ENCODE measurements at places on chromosomes 3 and 15. TPM values are rescaled to one million over a fixed set of nuclear protein-coding genes. Genes with fewer than 3 reads are reported as not detected.
A peak's percentile ranks its signal among the peaks of the same experiment; 100 is the strongest.

- peak; percentile 75 for DNase-seq
Observed at GRCh38 chr3:46558184-46559043, 7.7 kb downstream of the LRRC2 start.

- DNase-seq: no peak
Observed at GRCh38 chr3:58361866-58362265, 29.2 kb downstream of the PXK start.

GRCh38 chr3:187920913-187921312 lies 175.6 kb upstream of the BCL6 start:
- DNase-seq: no peak

DNA sequence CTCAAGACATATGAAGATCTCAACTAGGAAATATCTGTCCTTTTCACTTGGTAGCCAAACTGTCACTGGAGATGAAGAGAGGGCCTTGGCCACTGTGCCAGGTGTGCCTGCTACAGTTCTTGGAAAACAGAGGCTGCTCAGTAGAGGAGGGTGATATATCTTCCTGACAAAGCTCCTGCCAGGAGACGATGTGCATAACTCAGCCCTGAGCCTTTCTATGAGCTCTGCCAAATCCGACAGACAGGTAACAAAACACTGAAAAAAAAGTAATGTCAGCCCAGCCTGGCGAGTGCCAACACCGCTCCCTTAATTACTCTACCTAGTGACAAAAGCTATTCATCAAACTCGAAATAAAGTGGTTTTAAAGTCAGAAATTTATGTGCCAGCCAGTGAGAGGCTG lies 123.2 kb downstream of the MFSD1 start:
- no peak for DNase-seq

The C3orf80 gene
- polyA plus RNA-seq: not detected

The ZNF619 gene
- 2.6 TPM for polyA plus RNA-seq

- DNase-seq: no peak
Observed at GRCh38 chr3:13621381-13622221, 72.7 kb downstream of the FBLN2 start.

DNA sequence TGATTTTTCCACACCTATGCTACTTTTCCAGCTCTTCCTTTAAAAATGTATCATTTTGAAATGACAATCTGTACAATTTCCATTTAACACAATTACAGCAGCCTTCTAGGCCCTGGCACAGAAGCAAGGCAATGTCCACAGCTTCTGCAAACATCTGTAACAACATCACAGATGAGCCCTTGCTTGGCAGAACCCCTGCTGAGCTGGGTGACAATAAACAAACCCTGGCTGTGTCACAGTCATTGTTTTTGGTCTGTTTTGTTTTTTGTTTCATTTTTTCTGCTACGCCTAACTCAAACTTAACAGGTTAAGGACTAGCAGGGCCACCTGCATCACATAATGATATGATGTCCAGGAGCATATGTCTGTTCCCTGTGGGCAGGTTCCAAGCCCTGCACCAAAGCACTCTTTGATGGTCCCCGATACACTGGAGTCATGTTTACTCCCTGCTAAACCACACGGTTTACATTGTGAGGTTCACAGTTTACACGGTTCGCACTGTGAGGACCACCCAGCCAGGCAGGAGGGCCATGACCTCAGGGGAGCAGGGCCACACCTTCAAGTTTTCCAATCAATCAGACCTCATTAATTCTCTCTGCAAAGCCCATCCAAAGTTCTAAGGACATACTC lies 186.8 kb upstream of the CHRNA7 start:
- no peak for DNase-seq

DNA sequence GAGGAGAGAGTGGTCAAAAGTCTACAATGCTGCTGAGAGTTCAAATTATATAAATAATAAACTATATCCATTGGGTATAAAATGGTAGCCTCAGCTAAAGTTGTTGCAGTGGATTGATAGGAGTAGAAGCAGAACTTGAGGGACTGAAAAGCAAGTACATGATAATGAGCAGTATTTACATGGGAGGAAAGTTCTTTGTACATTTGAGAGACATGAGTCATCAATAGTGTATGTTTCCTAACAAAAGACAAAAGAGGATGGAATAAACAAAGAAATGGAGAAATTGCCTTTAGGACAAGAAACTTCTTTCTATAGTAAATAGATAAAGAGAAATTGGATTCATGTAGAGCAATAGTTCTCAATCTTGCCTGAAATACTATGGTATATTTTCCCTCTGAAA lies 110.0 kb upstream of the PLSCR5 start:
- DNase-seq: no peak

The HRG gene
- not detected for polyA plus RNA-seq

GRCh38 chr3:57675530-57675929 lies 17.3 kb downstream of the DENND6A start:
- DNase-seq: no peak

GRCh38 chr3:149663966-149664365 lies 6.1 kb upstream of the WWTR1 start:
- no peak for DNase-seq

DNA sequence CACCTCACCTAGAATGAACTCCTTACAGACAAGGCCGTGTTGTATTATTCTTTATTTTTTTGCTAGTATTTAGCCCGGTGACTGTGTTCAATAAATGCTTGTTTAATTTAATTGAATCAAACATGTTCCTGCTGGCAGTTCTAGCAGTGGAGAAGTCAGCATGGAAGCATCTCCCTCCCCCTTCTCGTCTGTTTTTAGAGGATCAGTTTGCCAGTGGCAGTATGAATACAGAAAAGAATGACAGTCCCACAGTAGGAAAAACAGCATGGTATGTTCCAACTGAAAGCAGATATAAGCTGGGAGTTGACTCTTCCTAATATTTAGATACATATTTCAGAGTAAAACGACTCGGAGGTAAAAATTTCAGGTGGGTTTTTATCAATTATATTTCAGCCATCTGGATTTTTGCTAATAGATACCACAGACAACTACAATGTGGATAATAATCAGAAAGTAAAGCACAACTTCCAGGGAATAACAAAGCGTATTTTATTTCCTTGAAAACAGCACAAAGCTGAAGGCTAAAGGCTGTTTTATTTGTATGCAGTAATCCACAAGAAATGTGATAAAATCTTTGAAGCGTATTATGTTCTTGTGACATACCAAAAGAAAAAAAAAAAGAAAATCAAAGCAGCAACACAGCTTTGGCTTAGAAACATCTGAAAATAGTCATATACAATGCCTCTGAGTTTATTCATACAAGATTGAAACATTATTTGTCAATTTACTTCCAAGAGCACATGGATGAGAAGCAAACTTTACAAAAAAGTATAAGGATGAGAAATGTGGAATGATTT lies 244.5 kb upstream of the KCNMB2 start:
- DNase-seq: no peak

The GOLGA6D gene
- not detected for polyA plus RNA-seq

- no peak for DNase-seq
Observed at GRCh38 chr15:38560456-38560926, 4.1 kb downstream of the RASGRP1 start.

The ADAMTS9 gene
- polyA plus RNA-seq: not detected

GRCh38 chr15:95503640-95504225 lies 826.8 kb upstream of the NR2F2 start:
- peak; percentile 69 for DNase-seq

The MAP6D1 gene
- polyA plus RNA-seq: 0.84 TPM

DNA sequence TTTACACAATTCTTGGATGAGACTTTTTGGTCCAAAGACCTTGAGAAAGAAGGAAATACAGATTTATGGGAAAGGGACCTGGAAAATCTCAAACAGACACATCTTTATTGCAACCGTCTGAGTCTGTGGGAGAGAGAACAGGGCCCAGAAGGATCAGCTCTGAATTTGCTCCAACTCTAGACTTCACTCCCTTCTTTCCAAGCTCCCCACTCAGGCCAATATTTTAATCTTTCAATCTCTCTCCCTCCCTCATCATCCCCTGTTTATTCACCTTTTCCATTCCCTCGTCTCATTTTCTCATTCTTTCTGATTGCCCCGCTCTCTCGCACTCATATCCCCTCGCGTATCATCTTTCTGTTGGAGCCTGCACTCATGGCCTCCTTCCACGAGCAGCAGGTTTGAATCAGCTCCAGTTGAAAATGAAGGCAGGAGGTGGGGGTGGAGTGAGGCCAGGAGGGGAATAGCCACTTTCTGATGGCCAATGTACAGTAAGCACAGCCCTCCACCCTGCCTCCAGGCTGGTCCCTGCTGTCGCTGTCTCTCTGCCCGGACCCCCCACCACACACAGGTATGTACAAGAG lies 63.6 kb upstream of the BOC start:
- DNase-seq: no peak

The BFSP2 gene
- polyA plus RNA-seq: 18.6 TPM

DNA sequence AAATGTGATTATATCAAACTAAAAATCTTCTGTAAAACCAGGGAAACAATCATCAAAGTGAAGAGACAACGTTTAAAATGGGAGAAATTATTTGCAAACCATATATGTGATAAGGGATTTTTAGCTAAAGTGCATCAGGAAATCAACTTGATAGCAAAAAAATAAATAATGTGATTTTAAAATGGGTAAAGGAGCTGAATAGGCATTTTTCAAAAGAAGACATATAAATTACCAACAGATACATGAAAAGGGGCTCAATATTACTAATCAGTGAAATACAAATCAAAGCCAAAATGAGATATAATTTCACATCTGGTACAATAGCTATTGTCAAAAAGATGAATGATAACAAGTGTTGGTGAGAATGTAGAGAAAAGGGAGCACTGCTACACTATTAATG lies 537.6 kb upstream of the NAALADL2 start:
- DNase-seq: no peak

The ITIH1 gene
- polyA plus RNA-seq: not detected

The TGM5 gene
- 7.3 TPM for polyA plus RNA-seq

DNA sequence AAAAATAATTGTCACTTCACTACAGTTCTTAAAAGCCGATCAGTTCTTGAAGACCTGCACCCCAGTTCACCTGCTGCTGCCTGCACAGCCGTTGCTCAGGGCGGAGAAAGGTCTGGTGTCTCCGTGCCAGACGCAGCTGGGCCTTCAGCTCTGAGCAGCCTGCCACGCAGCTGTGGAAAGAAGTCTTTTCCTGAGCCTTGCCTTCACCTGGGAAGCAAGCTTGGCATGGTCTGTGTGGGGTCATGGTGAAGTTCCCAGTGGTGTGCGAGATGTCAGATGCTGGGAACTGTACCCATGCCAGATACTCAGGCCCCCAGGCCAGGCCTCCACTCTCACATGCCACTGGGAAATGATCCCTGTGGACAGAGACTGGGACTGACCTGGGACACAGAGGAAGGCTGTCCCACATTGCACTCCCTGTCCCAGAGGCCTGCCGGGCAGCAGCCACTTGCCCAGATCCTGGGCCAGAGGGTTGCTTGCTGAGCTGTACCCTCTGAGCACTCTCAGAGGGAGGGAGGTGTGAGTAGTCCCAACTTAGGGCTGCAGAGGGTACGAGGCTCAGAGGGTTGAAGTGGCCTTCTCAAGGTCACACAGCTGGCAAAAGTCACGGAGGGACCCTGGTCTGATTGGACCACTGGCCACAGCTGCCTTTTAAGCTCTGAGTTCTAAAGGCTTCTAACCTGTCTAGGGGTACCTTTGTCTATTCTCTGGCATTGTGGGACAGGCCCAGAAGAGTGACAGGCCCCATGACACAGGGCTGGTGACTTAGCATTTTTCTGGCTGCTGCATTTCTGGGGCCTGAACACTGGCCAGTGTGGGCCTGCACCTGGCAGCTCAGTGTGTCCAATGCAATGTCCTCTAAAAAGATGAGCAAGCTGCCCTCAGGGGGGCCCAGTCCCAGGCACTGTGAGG lies 55.4 kb downstream of the KLF13 start:
- no peak for DNase-seq
